EH (cell line): ENCODE measurements at places on chromosomes 12 and 14.
A peak's percentile ranks its signal among the peaks of the same experiment; 100 is the strongest.

GRCh38 chr12:87171356-87171755, 857.8 kb downstream of the C12orf50 start:
- no peak for DNase-seq

- DNase-seq, result peak; percentile 22
Measured at GRCh38 chr12:116474331-116474730, 84.8 kb upstream of the MAP1LC3B2 start.

- DNase-seq, result no peak
Measured at GRCh38 chr12:104175726-104176247, 37.8 kb upstream of the NFYB start.

GRCh38 chr12:48794870-48795269, 6.0 kb upstream of the ADCY6 start:
- peak; percentile 92 for DNase-seq

GRCh38 chr14:85556267-85556666, 26.3 kb downstream of the FLRT2 start:
- DNase-seq, result no peak

- DNase-seq, result no peak
Measured at GRCh38 chr14:100902295-100903133, 1.0 kb downstream of the RTL1 start.

DNA sequence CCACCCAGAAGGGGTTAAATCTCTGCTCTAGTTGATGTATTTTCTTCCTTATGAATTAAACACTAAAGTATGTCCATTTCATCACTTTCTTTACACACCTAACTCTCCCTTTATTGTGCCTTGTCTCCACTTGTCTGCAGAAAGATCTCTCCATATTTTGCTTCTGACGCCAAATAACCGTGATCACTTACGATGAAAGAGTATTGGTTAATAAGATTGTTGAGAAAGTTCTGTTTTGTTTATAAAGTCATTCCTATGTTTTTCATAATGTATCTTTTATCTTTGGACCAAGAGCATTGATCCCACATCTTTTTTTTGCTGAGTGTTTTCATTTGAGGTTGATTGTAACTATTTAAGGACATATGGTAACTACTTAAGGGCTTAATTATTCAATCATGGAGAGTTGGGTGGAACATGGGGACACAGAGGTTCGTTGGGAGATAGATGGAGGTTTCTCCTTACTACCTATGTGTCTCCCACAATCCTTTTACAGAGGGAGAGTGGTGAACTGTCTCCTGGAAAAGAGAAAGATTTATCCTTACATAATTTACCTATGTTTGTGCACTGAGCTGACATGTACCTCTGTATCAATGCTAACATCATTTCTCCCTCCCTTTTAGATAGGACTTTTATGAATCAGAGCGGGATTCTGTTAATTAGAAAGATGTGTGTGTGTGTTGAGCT, 120.7 kb upstream of the SLC38A2 start:
- no peak for DNase-seq

DNA sequence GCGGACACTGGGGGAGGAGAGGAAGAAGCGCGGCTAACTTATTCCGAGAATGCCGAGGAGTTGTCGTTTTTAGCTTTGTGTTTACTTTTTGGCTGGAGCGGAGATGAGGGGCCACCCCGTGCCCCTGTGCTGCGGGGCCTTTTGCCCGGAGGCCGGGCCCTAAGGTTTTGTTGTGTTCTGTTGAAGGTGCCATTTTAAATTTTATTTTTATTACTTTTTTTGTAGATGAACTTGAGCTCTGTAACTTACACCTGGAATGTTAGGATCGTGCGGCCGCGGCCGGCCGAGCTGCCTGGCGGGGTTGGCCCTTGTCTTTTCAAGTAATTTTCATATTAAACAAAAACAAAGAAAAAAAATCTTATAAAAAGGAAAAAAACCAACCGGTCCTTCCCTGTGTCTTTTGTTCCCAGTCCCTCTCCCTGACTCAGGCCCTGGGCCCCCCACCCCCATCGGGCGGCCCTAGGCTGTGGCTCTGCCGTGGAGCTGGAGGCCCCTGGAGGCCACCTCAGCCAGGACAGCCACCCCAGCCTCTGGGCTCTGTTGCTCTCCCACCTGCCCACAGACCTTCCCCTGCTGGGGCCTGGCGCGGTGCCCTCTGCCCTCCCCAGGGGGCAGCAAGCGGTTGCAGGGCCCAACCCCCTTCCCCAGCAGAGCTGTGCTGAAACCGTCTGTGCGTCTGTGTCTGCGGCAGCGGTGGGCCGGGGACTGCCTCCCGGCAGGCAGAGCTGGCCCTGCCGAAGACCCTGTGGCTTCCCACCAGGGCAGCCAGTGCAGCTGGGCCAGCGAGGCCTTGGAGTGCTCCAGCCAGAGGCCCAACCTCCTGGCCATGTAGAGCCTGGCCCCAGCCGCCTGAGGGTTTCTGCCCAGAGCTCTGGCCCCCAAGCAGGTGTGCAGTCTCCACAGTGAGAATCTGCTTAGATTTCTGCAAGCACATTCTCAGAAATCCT, 4.0 kb upstream of the CRIP2 start:
- no peak for DNase-seq

- DNase-seq, result no peak
Measured at GRCh38 chr12:16884056-16884455, 278.1 kb upstream of the LMO3 start.

GRCh38 chr12:1993341-1993740, 10.9 kb downstream of the DCP1B start:
- DNase-seq, result peak; percentile 91

GRCh38 chr14:103186909-103187586, 63.8 kb downstream of the TNFAIP2 start:
- no peak for DNase-seq

DNA sequence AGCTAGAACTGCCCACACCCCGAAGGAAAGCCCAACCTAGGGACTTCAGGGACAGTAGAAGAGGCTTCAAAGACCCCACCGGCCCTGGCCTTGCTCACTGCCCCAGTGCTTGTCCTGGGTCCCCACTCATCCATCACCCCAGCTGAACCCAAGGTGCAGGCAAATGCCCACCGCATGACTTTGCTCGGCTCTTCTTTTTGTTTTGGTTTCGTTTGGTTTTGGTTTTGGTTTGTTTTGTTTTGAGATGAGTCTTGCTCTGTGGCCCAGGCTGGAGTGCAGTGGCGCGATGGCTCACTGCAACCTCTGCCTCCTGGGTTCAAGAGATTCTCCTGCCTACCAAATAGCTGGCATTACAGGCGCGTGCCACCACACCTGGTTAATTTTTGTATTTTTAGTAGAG, 9.0 kb downstream of the CCDC85C start:
- peak; percentile 28 for DNase-seq
